Hippocampal formation (tissue), 2 donors: ENCODE measurements at places on chromosomes 1 and 21.

DNA sequence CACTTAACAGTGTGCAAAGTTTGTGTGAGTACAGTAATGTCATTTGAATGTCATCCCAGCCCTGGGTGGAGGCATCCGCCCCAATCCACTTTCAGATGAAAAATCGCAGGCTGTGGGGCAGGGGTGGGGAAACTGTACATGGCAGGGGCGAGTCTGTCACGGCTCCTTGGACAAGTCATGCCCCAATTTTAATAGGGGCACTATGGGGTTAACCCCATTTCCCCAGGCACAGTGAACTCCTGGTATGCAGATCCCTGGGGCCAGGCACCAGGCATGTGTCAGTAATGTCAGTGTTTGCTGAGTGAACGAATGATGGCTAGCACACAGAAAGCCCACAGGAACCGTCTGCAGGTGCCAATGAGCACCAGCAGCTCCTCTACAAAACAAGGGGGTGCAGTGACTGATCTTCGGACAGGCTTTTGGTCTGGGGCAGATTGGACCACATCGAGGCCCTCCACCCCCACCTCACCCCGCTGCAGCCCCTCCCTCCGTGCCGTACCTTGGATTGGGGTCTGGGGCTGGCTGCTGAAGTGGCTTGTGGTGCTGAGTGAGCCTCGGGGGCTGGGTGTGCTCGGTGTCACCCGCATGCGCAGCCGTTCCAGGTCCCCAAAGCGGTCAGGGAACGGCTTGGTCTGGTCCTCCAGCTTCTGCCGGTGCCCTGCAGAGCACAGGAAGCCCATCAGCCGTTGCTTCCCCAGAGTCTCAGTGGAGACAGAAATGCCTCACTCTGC is 23.2 kb downstream of the RUNX3 start:
- DNase-seq: no peak

- DNase-seq: no peak
Observed at GRCh38 chr1:223329664-223330415, 34.1 kb downstream of the SUSD4 start.

- no peak for DNase-seq
Observed at GRCh38 chr1:212255705-212256307, 29.4 kb upstream of the PPP2R5A start.

GRCh38 chr1:20227704-20228103 is 41.4 kb upstream of the PLA2G2C start:
- DNase-seq: no peak

GRCh38 chr1:101051688-101052638 is 26.4 kb upstream of the DPH5 start:
- no peak for DNase-seq

GRCh38 chr1:30379684-30380624 is 343.4 kb downstream of the MATN1 start:
- peak; percentile 79 for DNase-seq

DNA sequence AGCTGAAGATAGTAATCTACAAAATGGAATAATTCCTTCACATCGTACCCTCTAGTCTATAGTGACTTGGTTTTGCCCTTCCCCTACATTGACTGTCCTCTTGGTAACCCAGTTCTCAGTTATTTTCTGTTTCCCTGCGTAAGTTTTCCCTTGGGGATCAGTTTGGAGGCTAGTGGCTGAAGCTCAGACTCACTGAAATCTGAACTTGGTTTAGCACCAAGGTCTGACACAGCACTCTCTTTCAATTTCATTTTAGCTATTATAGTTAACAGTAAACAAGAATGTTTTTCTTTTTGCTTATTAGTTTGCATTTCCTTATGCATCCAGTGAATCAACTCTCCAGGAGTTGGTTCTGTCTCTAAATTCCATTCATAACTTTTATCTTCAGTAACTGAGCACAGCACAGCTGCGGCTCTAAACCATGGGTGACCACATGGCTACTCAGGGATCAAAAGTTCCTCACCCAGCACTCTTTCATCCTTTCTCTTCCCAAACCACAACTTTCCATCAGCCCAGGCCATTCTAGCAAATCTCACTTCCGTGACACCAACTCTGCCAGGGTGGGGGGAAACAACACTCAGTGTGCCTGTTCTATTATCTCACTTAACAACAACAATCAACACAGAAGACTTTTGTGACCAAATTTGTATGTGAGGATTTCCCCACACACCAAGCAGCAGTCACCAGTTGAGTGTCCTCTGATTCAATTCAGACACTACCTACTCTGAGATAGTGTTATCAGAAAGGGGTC is 17.6 kb upstream of the IFI6 start:
- DNase-seq: no peak
